Psoas muscle (tissue), 8 donors: ENCODE measurements at places on chromosomes 3 and 15. TPM values are rescaled to one million over a fixed set of nuclear protein-coding genes. Genes with fewer than 3 reads are reported as not detected.
A peak's percentile ranks its signal among the peaks of the same experiment; 100 is the strongest.

DNA sequence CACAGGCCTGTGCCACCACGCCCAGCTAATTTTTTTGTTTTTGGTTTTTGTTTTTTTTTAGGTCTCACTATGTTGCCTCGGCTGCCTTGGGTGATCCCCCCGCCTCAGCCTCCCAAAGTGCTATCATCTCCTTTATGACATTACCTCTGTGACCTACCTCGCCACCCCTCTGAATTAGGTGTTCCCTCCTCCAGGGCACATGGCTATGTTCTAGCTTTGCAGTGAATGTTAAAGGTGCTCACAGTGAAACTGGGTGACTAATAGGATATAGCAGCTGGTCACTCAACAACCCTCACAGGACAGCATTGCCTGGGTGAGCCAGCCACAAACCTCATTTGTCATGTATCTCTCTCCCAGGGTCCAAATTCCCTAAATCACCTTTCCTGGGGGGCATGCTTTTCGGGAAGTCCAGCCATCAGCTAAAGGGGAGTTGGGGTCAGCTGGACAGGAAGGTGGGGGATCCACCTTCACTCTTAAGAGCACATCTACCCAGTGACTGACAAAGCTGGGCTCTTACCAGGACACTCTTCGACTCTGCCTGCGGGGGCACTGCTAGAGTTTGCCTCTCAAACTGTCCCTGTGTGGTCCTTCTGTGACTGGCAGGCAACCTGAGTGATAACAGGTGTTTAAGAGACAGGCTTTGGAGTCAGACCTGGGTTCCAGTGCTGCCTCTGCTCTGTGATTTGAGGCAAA lies 1.6 kb upstream of the TTLL3 start:
- H3K36me3 ChIP-seq = peaks cover 11% of the 10 kb centered on the region
- no peak overlapping the region for H3K4me3 ChIP-seq
- H3K4me1 ChIP-seq = peaks cover 26% of the 10 kb centered on the region
- DNase-seq = no peak
- H3K27me3 ChIP-seq = no peaks in the 10 kb centered on the region
- peak overlapping the region; percentile 92 for H3K27ac ChIP-seq

GRCh38 chr15:25849157-25849921 lies 13.8 kb downstream of the ATP10A start:
- H3K27ac ChIP-seq = no peak overlapping the region
- H3K27me3 ChIP-seq = no peaks in the 10 kb centered on the region
- no peaks in the 10 kb centered on the region for H3K36me3 ChIP-seq
- H3K4me1 ChIP-seq = peaks cover 7% of the 10 kb centered on the region
- H3K4me3 ChIP-seq = peak overlapping the region; percentile 59

DNA sequence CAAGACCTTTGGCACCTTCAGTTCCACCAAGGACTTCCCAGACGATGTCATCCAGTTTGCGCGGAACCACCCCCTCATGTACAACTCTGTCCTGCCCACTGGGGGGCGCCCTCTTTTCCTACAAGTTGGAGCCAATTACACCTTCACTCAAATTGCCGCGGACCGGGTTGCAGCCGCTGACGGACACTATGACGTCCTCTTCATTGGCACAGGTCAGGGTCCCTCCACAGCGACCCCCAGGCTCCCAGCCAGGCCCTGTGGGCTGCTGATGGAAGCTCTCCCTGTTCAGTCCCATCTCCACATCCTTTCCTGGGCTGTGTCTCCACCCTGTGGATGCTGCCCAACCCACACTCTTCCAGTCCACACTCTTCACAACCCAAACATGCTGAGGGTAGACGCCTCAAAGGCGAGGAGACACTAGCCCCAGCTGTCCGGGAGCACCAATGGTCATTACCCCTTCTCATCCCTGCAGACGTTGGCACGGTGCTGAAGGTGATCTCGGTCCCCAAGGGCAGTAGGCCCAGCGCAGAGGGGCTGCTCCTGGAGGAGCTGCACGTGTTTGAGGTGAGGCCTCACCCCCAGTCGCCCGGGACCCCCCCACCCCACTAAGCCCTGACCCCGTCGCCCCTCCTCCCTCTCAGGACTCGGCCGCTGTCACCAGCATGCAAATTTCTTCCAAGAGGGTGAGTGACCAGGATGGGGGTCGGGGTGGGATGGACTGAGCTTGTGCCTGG lies 4.3 kb upstream of the LSMEM2 start:
- no peak overlapping the region for H3K4me3 ChIP-seq
- H3K27ac ChIP-seq = no peak overlapping the region
- H3K27me3 ChIP-seq = peaks cover 1% of the 10 kb centered on the region
- no peaks in the 10 kb centered on the region for H3K36me3 ChIP-seq

DNA sequence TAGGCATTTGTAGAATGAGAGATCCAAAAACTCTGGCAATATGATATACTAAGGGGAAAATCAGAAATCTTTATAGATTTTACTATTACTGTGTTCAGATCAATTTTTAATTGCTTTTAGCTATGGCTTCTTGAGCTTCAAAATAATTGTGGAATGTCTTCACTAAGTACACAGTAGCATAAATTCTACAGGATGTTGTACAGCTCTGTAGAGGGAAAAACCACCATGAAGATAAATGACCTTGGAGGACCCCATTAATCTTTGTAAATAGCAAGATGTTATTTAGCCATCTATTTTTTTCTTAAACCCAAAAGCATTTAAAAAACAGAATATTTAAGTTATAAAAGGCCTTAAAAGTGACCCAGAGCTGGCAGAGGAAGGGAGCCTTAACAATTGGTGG lies 43.9 kb upstream of the FNDC3B start:
- DNase-seq = no peak
- no peaks in the 10 kb centered on the region for H3K4me1 ChIP-seq
- H3K36me3 ChIP-seq = no peaks in the 10 kb centered on the region
- no peaks in the 10 kb centered on the region for H3K27me3 ChIP-seq
- H3K4me3 ChIP-seq = no peak overlapping the region

GRCh38 chr15:55917881-55918296 lies 75.5 kb downstream of the NEDD4 start:
- H3K36me3 ChIP-seq = no peaks in the 10 kb centered on the region
- no peaks in the 10 kb centered on the region for H3K27me3 ChIP-seq
- no peak for DNase-seq
- H3K27ac ChIP-seq = peak overlapping the region; percentile 82

DNA sequence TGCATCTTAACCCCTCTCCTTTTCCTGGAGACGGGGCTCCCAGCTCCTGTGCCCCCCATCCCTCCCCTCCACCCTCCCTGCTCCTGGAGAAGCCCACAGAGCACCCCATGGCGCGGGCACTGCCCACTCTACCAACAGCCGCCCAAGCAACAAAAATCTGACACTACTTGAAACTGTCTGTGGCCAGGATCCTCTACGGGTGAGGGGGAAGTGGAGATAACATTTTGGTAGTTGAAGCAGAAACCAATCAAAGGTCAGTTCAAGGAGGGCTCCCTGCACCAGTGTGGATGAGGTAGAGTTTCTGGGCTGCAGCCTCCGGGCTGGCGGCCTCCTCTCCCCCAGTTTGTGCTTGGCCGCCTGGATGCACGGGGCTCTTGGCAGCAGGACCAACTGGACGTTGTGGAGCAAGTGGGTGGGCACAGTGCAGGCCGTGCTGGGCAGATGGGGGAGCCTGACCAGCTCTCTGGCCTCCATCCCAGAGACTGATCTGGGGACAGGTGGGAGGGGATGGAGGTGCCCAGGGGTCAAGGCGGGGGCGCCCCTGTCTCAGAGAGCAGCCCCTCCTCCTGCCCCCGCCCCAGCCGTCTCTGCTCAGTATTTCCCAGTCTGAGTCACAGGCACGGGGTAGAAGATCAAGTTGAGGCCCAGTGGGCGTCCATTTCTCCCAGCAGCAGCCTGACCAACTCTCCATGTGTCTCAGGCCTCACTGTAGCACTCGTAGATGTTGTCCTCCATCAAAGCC lies 12.8 kb downstream of the H1-8 start:
- H3K4me1 ChIP-seq = peaks cover 26% of the 10 kb centered on the region
- no peaks in the 10 kb centered on the region for H3K27me3 ChIP-seq
- peak; percentile 19 for DNase-seq
- H3K4me3 ChIP-seq = no peak overlapping the region
- no peaks in the 10 kb centered on the region for H3K36me3 ChIP-seq
- no peak overlapping the region for H3K27ac ChIP-seq

The MYEF2 gene
- 1.3 TPM for total RNA-seq

The MFN1 gene
- total RNA-seq = 36.4 TPM

The TRH gene
- not detected for total RNA-seq

The KY gene
- 4.2 TPM for total RNA-seq
